ENCODE measurements at places on chromosomes 12 and 14.

DNA sequence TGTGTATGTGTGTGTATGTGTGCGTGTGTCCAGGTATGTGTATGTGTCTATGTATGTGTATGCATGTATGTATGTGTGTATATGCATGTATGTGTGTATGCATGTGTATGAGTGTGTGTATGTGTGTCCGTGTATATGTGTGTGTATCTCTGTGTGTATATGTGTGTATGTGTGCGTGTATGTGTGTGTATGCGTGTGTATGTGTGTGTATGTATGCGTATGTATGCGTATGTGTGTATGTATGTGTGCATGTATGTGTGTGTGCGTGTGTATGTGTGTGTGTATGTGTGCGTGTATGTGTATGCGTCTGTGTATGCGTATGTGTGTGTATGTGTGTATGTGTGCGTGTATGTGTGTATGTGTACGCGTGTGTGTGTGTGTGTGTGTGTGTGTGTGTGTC, 31.6 kb downstream of the CHST11 start:
- no peak for DNase-seq

- DNase-seq = no peak
These were observed 67.3 kb upstream of the USP15 start for GRCh38 chr12:62192903-62193250.

DNA sequence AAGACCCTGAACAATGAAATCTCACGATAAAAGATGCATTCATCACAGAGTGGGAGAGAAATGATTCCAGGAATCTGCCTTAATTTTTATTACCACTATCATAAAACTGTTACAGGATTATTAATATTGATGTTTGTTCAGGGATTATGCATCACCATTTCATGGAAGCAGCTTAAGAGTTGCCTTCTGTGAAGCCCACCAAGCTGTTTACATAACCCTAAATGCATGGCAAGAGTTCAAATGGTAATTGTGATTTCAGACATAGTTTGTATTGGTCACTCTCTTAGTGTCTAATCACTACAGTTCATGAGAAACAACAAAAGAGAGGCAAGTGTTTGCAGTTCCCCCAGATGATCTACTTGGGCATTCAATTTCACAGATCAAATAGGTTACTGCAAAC, 527.7 kb downstream of the RPS29 start:
- peak; percentile 69 for DNase-seq

- DNase-seq = no peak
These were observed 41.9 kb downstream of the CDC42BPB start for GRCh38 chr14:103015426-103015825.

GRCh38 chr12:81078469-81079196, 754 bp downstream of the ACSS3 start:
- DNase-seq = peak; percentile 20

DNA sequence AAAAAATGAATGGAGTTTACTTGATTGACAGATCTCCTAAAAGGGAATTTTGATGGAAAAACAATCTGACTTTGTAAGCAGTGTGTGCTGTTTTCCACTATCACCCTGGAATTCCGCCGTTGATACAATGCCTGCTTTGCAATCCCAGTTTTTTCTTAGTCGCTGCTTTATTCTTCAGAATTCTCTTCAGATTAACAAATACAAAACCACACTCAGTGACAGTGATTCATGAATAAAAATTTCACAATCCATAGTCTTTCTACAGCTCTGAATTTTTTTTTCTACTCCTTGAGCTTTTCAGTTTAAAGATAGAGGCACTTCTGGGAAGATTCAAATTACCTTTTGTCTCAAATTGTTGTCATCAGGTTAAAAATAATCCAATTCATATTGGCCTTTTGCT, 44.6 kb upstream of the KITLG start:
- DNase-seq = no peak

- DNase-seq = no peak
These were observed 92.9 kb downstream of the PPP2R5C start for GRCh38 chr14:101854366-101854765.

- DNase-seq = no peak
These were observed 1636.5 kb upstream of the SEL1L start for GRCh38 chr14:83170165-83170564.

- DNase-seq = peak; percentile 82
These were observed at the start of gene RPS6KL1 for GRCh38 chr14:74922752-74923401. TSS of gene RPS6KL1 (minus strand) at chr14:74923260. CDS start at chr14:74921541, 1,719 bp downstream.

GRCh38 chr14:91059576-91060350, 678 bp downstream of the RPS6KA5 start:
- DNase-seq = no peak

DNA sequence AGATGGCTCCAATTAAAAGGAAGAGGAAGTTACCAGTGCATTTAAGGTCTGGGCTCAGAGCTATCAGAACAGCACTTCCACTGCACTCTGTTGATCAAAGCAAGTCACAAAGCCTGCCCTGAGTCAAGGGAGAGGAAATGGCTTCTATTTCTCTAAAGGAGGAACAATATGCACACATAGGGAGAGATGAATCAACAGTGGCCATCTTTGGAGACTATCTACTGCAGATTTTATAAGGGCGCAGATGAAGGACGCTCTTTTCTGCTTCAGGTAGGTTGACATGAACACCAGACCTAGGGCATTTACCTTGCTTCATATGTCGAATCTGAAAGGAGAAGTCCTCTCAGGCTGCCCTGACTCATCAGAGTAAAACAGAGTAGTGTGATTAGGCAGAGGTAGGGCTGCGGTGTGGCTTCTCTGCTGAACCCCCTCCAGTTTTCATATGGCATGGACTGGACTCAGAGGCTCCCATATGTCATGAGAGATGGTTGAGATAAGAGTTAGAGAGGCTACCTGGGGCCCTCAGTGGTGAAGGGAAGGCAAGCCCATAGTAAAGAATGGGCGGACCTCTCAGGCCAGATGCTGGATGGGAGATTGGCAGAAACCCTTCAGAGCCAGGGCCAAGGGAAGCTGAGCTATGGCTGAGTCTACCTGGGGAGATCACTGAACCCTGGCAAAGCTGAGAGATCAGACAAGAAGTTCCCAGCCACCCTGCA, 84.4 kb downstream of the ARF6 start:
- no peak for DNase-seq

GRCh38 chr12:119180380-119181040, 1.8 kb downstream of the HSPB8 start:
- DNase-seq = no peak
